Astrocyte of the hippocampus (primary cell): ENCODE measurements at places on chromosomes 12 and 14.

DNA sequence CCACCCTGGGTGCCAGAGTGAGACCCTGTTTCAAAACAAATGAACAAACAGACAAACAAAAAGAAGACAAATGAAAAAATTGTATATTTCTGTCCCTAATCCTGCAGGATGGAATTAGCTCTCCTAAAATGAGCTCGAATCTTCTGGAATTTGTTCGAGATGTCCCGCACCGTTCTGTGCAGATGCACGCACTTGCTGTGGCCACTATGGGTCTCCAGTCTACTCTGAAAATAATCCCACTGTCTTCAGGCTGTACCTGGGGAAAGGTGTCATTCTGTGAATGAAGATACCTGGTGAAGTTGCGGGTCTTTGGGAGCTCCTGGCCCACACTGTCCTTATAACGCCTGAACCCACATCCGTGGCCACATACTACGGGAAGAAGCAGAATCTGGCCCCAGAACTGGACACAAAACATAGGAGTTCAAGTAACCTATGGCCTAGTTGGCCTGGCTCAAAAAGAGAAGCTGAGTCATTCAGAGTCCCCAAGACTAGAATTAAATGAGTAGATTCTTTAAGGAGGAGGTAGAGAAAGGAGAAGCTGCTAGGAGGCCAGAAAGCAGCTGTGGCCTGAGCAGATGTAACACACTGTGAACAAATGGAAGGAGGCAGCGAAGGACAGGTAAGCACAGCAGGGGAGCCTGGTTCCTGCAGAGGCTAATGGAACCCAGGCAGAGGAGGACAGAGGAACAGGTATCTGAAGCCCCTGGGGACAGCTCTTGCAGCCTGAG is 108.6 kb downstream of the FOXN3 start:
- no peak for DNase-seq

DNA sequence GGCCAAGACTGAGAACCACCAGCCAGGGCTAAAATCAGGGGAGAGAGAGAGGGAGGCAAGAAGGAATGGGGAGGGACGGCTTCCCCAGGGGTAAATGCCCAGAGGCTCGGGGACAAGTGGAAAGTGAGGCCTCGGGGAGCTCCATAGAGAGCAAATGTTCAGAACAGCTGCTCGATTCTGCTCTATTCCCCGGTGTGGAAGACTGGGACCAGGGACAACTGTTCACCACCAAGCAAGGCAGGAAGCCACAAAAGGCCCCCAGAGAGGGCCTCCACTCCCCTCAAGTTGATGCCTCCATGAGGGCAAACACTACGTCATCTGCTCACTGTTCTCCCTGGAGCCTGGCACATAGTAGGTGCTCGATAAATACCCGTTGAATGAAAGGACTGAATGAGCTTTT is 53.5 kb downstream of the IRF2BPL start:
- DNase-seq: no peak

- peak; percentile 10 for DNase-seq
Observed at GRCh38 chr14:88835661-88836060, 11.2 kb downstream of the TTC8 start.

GRCh38 chr14:99214701-99215100 is 57.3 kb downstream of the BCL11B start:
- no peak for DNase-seq

- no peak for DNase-seq
Observed at GRCh38 chr12:1226951-1227350, 235.9 kb downstream of the ERC1 start.

- no peak for DNase-seq
Observed at GRCh38 chr14:25381498-25381897, 331.6 kb upstream of the STXBP6 start.

DNA sequence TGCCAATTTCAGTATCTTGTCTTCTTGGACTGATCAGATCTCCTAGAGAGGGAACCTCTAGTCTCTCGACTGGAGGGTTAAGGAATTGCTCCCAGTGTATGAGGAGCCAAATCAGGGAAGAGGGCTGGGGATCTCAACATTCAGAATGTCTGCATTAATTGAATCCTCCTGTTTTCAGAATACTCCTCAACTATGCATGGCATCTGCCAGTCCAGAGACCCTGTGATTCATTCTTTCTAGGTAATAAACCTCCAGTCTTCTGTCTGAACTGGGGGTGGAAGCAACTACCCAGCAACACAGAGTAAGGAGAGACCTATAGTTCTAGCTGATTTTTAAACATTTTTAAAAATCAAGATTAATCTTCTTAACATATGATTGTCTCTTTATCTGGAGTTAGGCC is 92.7 kb downstream of the AKAP6 start:
- DNase-seq: no peak

- DNase-seq: no peak
Observed at GRCh38 chr14:67663633-67664032, 10.8 kb downstream of the VTI1B start.

- DNase-seq: peak; percentile 76
Observed at GRCh38 chr12:121786440-121786825, 7.1 kb downstream of the RHOF start.

- no peak for DNase-seq
Observed at GRCh38 chr14:103692159-103692558, 23.1 kb downstream of the XRCC3 start.

- no peak for DNase-seq
Observed at GRCh38 chr14:54667764-54668163, 100.8 kb downstream of the SAMD4A start.

- peak; percentile 46 for DNase-seq
Observed at GRCh38 chr12:50006754-50007442, 18.4 kb downstream of the RACGAP1 start.

GRCh38 chr12:132437943-132438700 is 51.8 kb upstream of the FBRSL1 start:
- DNase-seq: no peak

- no peak for DNase-seq
Observed at GRCh38 chr12:108712165-108712924, 19.0 kb downstream of the CORO1C start.

DNA sequence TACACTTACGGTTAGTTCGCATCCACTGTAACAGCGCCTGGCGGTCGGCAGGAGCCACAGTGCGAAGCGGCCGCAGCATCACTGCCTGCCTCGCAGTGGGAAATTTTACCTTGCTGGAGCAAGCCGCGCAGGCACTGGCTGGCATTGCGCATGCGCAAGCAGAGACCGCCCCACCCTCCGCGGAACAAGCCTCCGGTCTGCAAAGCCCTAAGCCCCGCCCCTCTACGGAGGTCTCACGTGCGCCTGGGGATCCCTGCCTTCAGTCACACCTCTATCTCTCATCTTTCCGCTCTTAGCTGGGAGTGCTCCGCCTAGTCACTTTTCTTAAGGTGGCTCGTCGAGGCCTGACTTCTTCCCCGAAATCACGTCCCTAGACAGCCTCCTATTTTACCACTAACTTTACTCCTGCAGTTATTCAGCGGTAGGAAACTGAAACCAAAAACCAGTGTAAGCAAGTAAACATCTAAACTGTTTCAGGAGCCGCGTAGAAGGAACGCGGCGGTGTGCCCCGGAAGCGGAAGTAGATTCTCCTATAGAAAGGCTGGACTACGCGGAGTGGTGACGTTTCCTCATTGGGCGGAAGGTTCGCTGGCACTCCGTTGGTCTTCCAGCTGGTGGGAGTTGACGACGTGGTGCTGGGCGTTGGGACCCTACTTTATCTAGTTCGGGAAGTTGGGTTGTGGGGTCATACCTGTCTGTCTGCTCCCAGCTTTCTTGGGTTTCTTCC is at the start of gene SRP54:
Gene SRP54, plus strand, starts transcription at position 572 of the 727 bp plus-strand sequence. CDS start 13,718 bp downstream, outside the sequence.
- peak; percentile 98 for DNase-seq

GRCh38 chr12:26734510-26735248 is 98.3 kb downstream of the ITPR2 start:
- DNase-seq: no peak
